Airway epithelial cell (primary cell): ENCODE measurements at places on chromosomes 11 and 22. TPM values are rescaled to one million over a fixed set of nuclear protein-coding genes. Genes with fewer than 3 reads are reported as not detected.

POU2AF1 gene
- 0.28 and 3.4 TPM in 2 replicates for total RNA-seq

PGM2L1 gene
- total RNA-seq, result 1.4 and 2.0 TPM in 2 replicates

PRR33 gene
- not detected in 2 replicates for total RNA-seq

SYTL2 gene
- 1.9 and 2.4 TPM in 2 replicates for total RNA-seq

ALX4 gene
- total RNA-seq, result not detected in 2 replicates

TH gene
- total RNA-seq, result 0.33 and 0.99 TPM in 2 replicates

GRAP2 gene
- not detected in 2 replicates for total RNA-seq

ALDH3B1 gene
- total RNA-seq, result 2.1 and 3.1 TPM in 2 replicates

TYR gene
- not detected in 2 replicates for total RNA-seq

BTBD18 gene
- not detected in 2 replicates for total RNA-seq

DBX1 gene
- total RNA-seq, result not detected in 2 replicates

TMPRSS6 gene
- 0.07 TPM in 1 of 2 replicates, not detected in the other for total RNA-seq

DRAP1 gene
- 175 and 190 TPM in 2 replicates for total RNA-seq

MMP7 gene
- 1.1 and 1.3 TPM in 2 replicates for total RNA-seq

FIBIN gene
- total RNA-seq, result 1.3 and 1.4 TPM in 2 replicates

FAT3 gene
- under 0.01 TPM in 1 of 2 replicates, not detected in the other for total RNA-seq

SUSD2 gene
- total RNA-seq, result 1.3 and 1.7 TPM in 2 replicates

SNX32 gene
- total RNA-seq, result 0.14 and 0.56 TPM in 2 replicates

TSSC4 gene
- 38.2 and 40.8 TPM in 2 replicates for total RNA-seq
